ENCODE measurements at places on chromosomes 4 and X.

DNA sequence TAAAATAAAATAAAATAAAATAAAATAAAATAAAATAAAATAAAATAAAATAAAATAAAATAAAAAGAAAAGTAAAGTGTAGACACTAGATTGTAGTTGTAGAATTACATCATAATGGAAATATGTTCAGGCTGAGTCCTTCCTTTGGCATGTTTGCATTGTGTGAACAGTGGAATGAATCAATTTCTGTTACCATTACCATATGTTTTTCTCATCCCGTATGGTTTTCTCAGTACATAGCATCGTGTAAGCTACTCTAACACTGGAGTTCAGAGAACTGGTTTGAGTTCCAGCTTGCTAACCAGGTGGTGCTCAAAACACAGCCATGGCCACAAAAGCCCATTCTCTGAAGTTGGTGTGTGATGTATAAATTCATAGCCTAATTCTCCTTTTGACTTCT lies 45.9 kb downstream of the USP11 start:
- no peak for DNase-seq

- DNase-seq: no peak
Observed at GRCh38 chr4:176261481-176261880, 7.5 kb downstream of the ASB5 start.

DNA sequence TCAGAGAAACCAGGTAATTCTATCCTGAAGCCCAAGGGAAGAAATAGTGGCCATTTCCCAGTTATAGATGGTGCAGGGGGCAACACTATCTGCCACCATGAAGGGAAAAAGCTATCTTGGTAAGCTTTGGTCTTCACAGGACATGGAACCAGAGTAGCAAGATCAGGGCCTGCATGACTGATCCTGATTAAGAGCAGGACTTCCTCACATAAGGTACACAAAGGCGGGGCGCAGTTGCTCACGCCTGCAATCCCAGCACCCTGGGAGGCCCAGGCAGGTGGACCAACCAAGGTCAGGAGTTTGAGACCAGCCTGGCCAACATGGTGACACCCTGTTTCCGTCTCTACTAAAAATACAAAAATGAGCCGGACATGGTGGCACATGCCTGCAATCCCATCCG lies 148.4 kb upstream of the USP9X start:
- DNase-seq: no peak

DNA sequence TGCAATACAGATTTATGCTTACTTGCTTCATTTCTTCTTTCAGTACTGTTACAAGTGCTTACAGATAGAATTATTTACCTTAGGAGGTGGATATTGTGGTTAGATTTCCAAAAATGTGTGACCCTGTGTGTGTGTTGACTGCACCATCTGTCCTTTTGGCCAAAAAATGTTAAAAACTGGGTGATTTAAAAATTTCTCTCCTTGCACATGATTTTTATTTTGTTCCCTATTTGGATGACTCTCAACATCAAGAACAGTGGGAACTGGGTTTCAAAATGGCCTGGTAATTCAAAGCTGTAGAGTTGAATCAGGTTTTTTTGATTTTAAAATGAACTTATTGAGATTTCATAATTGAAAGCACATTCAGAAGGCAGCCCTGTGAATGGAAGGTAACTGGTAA lies 1132.9 kb downstream of the RAPGEF2 start:
- DNase-seq: no peak

- no peak for DNase-seq
Observed at GRCh38 chr4:177214935-177215334, 94.7 kb upstream of the NEIL3 start.

DNA sequence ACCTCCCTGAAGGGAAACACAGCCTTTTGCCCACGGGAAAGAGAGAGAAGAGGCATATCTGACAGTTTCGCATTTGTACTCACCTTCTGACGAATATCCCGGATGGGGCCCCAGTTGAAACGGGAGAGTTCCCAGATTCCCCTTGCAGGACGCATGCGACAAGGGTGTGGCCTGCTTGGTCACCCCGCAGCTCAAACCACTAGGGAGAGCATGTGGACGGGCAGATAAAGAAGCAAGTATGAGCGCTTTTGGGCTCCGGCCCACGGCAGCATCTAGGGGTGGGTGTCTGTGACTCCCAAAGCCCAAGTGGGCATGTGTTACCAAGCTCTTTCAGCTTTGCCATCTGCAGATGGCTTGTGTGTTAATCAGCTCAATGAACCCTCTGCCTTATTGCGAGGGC lies 70.1 kb upstream of the MED14 start:
- no peak for DNase-seq

GRCh38 chrX:19086102-19086772 lies 36.0 kb downstream of the ADGRG2 start:
- no peak for DNase-seq

GRCh38 chrX:101265869-101266428 lies 25.2 kb downstream of the TAF7L start:
- DNase-seq: no peak

- no peak for DNase-seq
Observed at GRCh38 chrX:129786210-129786651, 6.5 kb downstream of the SASH3 start.

DNA sequence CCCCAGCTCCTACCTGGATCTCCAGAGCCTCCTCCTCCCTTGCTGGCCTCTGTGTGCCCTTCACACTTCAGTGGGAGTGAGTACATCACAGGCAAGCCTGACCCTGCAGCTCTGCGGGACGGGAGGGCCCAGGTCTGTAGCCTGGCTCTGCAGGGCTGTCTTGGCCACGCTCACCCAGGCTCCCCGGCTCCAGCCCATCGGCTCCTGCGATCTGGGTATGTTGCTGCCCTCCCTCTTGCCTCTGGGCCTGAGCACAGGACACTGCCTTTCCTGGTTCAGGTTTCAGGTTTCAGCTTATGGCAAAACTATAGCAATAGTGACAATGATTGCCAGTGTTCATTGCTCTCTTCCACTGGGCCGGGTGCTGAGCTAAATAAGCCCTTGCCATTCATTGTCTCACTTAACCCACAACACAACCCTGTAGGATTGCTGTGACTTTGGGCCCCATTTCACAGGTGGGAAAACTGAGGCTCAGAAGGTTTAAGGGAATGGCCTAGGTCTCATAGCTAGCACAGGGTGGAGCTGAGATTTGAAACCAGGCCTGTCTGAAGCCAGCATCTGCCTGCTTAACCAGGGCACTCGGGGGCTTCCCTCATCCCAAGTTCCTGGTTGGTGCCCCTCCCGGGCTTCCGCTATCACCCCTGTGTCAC lies 44.6 kb upstream of the SORCS2 start:
- no peak for DNase-seq

Measured in muscle of arm (tissue), 14 donors.